ENCODE measurements at places on chromosomes 11 and 22. TPM values are rescaled to one million over a fixed set of nuclear protein-coding genes. Genes with fewer than 3 reads are reported as not detected.

TSPAN32 gene
- 0.75 TPM for polyA plus RNA-seq

NLRP14 gene
- polyA plus RNA-seq, result 0.28 TPM

BTG4 gene
- polyA plus RNA-seq, result not detected

UCP3 gene
- polyA plus RNA-seq, result 0.28 TPM

PKP3 gene
- 1.9 TPM for polyA plus RNA-seq

PGR gene
- polyA plus RNA-seq, result 0.60 TPM

PNPLA3 gene
- polyA plus RNA-seq, result 1.2 TPM

RAB39A gene
- polyA plus RNA-seq, result not detected

FOLR1 gene
- polyA plus RNA-seq, result 297 TPM

TSGA10IP gene
- not detected for polyA plus RNA-seq

SCGB1D4 gene
- polyA plus RNA-seq, result not detected

FAM111B gene
- 0.17 TPM for polyA plus RNA-seq

MRGPRF gene
- polyA plus RNA-seq, result 19.0 TPM

PHLDA2 gene
- 9.0 TPM for polyA plus RNA-seq

NAALAD2 gene
- 1.5 TPM for polyA plus RNA-seq

MUC5AC gene
- not detected for polyA plus RNA-seq

MUC5B gene
- not detected for polyA plus RNA-seq

GSTT2B gene
- polyA plus RNA-seq, result 20.6 TPM

TTC36 gene
- polyA plus RNA-seq, result 12.7 TPM

SEPTIN5 gene
- polyA plus RNA-seq, result 13.0 TPM

All from kidney (tissue), 22 donors.